ENCODE measurements at places on chromosomes 4 and X.

DNA sequence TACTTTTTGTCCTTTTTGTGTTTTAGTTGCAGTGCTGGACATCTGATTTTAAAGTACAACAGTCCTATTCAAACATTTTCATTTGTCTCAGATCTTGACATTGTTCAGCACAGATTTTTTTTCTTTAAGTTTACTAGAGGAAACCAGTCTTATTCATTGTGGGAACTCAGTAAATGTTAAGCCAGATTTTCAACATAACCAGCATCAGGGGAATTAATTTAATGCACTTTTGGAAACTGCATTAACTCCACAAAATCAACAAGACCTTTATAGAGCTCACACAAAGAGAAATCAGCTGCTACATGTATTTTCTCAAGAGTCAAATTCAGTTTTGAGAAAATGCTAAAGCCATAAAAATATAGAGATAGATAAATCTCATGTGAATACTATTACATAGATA lies 9.9 kb downstream of the CPE start:
- DNase-seq: no peak

DNA sequence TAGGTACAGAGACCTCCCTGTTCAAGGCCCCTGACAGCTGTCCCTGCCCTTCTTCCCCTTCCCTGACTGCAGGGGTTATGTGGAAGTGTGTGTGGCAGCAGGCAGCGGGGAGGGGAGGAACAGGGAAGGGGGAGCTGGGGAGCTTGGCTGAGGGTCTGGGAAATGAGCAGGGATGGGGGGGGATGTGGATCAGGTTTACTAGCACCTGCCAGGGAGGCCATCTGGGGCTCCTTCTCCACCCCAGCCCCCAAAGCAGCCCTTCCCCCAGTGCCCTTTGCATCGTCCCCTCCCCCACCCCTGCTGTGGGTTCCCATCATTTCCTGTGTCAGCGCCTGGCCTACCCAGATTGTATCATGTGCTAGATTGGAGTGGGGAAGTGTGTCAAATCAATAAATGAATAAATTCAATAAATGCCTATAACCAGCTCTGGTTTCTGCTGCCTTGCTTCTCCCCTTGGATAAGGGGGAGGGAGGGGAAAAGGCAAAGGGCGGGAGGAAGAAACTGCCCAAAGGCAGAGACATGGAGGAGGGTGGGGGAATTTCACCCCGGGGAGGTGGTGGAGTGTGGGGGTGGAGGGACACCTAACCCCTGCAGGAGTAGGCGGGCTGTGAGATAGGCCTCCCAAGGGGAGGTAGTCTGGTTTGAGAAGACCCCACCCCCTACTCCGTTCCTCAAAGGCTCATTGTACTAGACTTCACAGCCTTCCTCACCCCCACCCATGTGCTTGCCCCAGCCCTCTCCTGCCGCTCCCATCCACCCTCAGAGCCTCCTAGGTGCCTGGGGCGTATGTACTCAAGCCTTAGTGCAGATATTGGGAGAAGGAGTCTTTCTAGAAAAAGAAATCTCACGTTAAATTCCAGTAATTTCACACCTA lies 3.2 kb downstream of the CXorf65 start:
- peak; percentile 54 for DNase-seq

- no peak for DNase-seq
Observed at GRCh38 chr4:70691661-70692060, 3.3 kb downstream of the UTP3 start.

GRCh38 chr4:40573593-40574311 lies 55.9 kb downstream of the RBM47 start:
- no peak for DNase-seq

- no peak for DNase-seq
Observed at GRCh38 chr4:2937146-2937857, 25.9 kb downstream of the NOP14 start.

DNA sequence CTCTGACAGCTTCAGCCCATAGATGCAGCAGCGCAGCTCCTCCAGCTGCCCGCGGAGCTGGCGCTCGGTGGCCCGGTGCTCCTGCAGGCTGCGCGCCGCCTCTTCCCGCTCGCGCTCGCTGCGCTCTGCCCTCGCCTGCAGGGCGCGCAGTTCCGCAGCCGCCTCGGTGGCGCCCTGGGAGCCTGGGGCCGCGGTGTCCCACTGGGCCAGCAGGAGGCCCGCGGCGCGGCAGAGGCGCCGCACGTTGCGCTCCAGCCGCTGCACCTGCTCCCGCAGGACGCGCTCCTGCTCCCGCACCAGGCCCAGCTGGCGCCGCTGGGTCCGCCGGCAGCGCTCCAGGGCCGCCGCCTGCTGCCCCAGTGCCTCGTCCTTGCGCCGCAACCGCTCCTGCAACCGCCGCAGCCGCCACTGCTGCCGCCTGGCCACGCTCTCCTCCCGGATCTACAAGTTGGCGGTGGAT lies 10.1 kb downstream of the C4orf50 start:
- no peak for DNase-seq

DNA sequence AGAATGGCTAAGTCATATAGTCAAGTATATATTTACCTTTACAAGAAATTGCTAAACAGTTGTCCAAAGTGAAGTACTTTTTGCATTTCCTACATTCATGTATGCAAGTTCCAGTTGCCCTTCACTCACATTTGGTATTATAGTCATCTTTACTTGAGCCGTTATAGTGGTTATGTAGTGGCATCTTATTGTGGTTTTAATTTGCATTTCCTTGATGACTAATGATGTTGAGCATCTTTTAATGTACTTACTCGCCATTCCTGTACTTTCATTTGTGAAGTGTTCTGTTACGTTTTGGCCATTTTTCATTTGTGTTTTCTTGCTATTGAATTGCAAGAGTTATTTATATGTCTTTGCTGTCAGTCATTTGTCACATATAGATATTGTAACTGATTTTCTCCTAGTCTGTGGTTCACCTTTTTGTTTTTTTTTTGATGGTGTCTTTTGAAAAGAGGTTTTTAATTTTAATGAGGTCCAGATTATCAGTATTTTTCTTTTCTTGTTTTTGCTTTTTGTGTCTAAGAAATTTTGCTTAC lies 27.6 kb downstream of the ARFIP1 start:
- no peak for DNase-seq

DNA sequence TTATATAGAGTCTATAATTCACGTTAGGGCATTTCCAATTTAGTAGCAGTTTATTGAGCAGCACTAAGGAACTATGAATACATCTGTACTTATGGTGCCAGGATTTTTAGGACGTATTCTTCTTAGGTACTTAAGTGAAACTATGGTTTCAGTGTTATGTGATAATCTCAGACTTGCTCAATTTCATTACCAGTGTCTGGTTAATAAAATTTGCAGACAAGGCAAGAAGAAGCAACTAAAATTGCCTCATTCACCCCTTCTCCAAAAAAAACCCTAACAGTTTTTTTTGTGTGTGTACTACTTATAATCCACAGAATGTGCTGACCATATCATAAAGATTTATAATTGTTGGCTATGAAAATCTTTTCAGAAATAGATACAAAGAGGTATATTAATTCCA lies 6.0 kb upstream of the CXCL10 start:
- DNase-seq: no peak

GRCh38 chr4:88135356-88135663 lies 23.1 kb downstream of the ABCG2 start:
- no peak for DNase-seq

GRCh38 chr4:102761296-102761701 lies 531 bp upstream of the MANBA start:
- DNase-seq: no peak

GRCh38 chr4:67332627-67333026 lies 212.7 kb downstream of the CENPC start:
- no peak for DNase-seq

DNA sequence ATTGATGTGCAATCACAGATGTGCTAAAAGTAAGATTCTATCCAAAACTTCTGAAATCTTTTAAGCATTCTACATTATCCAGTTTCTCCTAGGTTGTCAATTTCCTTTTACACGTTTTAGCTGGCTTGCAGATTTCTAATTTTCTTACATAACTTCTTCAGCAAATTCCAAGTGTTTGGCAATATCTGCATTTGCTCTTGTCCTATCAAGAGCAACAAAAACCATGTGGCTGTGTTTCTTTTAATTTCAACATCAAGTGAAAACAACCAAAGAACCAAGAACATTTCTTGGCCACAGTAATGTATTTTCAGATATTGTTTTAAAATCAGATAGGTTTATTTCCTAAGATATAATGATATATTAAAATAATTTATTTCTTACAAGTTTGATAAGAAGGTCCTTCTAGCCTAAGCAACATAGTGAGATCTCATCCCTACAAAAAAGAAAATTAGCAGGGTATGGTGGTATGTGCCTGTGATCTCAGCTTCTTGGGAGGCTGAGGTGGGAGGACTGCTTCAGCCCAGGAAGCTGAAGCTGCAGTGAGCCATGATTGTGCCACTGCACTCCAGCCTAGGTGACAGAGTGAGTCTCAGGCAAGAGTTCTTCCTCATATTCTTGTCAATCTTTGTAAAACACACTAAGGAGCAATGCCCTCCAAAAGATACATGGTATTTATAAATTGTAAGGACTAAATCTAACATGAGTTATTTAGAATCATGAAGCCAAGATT lies 131.4 kb upstream of the NAP1L5 start:
- no peak for DNase-seq

GRCh38 chr4:23881674-23882337 lies 8.0 kb downstream of the PPARGC1A start:
- no peak for DNase-seq

- DNase-seq: no peak
Observed at GRCh38 chrX:134544513-134545151, 84.7 kb downstream of the HPRT1 start.

- no peak for DNase-seq
Observed at GRCh38 chr4:1478766-1479355, 72.6 kb upstream of the NKX1-1 start.

DNA sequence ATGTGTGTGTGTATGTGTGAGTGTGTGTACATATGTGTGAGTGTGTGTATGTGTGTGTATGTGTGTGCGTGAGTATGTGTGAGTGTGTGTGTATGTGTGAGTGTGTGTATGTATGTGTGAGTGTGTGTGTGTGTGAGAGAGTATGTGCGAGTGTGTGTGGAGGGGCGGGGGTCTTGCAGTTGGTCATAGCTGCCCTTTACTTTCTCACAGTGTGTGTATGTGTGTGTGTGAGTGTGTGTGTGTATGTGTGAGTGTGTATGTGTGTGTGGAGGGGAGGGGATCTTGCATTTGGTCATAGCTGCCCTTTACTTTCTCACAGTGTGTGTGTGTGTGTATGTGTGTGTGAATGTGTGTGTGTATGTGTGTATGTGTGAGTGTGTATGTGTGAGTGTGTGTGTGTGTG lies 74.8 kb upstream of the ENPP6 start:
- no peak for DNase-seq

- DNase-seq: no peak
Observed at GRCh38 chr4:151426513-151426912, 17.5 kb downstream of the FHIP1A start.

GRCh38 chr4:133148690-133149363 lies at the start of gene PCDH10:
TSS of gene PCDH10 (plus strand) at chr4:133149294. CDS start at chr4:133150141, 847 bp downstream.
- DNase-seq: peak; percentile 85

GRCh38 chr4:44150091-44150576 lies 298.5 kb downstream of the KCTD8 start:
- no peak for DNase-seq

GRCh38 chr4:40956721-40957255 lies 207.0 kb downstream of the NSUN7 start:
- no peak for DNase-seq

- DNase-seq: no peak
Observed at GRCh38 chrX:31268359-31268758, 196.5 kb upstream of the FTHL17 start.

DNA sequence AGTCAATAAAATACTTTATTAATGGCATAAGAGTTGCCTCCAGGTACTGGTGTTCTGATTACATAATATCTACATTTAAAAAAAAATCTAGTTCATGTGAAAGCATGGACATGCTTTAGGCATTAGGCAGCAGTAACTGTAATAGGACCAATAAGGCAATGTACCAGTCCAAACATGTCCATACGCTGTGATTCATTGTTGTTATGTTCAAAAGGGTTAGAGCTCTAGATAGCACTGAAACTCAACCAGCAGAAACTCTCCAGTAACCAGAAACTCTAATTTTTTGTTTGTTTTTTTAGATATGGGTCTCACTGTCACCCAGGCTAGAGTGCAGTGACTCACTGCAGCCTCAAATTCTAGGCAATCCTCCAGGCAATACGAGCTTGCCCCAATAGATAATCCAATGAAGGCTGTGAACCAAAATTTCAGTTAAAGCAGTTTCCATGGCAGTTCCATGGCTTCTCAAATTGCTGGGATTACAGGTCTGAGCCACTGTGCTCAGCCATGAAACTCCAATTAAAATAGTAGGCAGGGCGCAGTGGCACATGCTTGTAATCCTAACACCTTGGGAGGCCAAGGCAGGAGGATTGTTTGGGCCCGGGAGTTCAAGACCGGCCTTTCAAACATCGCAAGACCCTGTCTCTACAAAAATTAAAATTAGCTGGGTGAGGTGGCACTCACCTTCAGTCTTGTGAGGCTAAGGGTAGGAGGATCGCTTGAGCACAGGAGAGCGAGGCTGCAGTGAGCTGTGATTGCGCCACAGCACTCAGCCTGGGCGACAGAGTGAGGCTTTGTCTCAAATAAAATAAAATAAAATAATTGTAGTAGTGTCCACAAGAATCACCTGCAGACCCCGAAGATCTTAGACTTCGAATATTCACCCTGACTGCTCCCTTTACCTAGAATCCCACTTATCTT lies 36.3 kb downstream of the MGARP start:
- DNase-seq: no peak

- no peak for DNase-seq
Observed at GRCh38 chrX:154459832-154460231, 1.8 kb downstream of the PLXNA3 start.

GRCh38 chrX:17848545-17849265 lies 12.4 kb downstream of the RAI2 start:
- DNase-seq: no peak

- no peak for DNase-seq
Observed at GRCh38 chr4:143232277-143232676, 47.6 kb downstream of the USP38 start.

DNA sequence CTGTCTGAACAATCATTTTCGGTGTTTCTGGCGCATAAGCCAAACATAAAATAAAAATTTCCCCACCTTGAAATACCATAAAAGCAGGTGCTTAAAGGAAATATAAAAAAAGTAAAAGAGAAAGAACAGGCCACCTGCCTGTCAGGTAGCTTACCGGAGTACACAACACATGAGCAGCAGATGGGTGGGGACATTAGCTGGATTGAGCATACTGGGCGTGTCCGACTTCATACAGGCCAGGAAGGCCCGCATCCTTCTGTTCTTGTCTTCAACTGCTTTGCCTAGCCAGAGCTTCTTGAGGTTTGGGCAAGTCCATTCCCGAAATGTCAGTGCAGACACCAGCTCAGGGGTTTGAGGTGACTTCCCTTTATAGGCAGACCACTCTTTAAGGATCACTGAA lies 66.7 kb downstream of the FAM120C start:
- no peak for DNase-seq

GRCh38 chrX:149877636-149878035 lies 3.3 kb upstream of the MAGEA8 start:
- no peak for DNase-seq

GRCh38 chrX:12497832-12498591 lies 293.2 kb upstream of the PRPS2 start:
- DNase-seq: peak; percentile 20
